Glutamatergic neuron (in vitro differentiated cells): ENCODE measurements at places on chromosomes 2 and 18.
A peak's percentile ranks its signal among the peaks of the same experiment; 100 is the strongest.

DNA sequence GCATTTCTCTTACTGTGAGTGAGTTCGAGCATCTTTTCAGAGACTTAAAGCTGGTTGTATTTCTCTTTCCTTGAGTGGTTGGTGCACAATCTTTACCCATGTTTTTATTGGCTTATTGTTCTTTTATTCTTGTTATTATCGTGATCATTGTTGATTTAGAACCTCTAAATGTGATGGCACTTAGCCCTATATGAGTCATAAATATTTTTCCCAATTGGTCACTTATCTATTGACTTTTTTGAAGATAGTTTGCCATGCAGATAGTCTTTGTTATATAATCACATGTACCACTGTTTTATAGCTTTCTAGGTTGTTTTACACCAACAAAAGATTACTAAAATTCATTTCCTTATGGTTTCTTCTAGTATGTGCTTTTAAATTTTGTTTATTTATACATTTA is 141.6 kb upstream of the MSH6 start:
- DNase-seq, result no peak

- no peak for DNase-seq
Measured at GRCh38 chr2:37856101-37856751, 68.9 kb upstream of the RMDN2 start.

DNA sequence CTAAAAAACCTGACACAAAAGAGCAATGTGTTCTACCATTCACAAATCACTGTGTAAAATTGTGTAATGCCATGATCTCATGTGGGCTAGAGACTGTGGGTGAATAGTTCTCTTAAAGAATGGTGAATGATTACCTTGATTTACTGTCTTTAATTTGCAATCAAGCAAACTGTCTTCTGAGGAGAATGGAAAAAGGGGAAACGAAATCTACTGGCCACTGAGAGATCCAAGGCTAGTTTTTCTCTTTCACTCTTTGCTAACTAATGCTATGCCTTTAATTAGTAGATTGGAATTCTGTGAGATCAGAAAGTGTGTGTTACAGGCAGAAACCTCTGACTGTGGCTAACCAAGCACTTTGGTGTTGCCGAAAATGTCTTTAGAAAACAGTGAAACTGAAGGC is 422.7 kb downstream of the TGIF1 start:
- no peak for DNase-seq

DNA sequence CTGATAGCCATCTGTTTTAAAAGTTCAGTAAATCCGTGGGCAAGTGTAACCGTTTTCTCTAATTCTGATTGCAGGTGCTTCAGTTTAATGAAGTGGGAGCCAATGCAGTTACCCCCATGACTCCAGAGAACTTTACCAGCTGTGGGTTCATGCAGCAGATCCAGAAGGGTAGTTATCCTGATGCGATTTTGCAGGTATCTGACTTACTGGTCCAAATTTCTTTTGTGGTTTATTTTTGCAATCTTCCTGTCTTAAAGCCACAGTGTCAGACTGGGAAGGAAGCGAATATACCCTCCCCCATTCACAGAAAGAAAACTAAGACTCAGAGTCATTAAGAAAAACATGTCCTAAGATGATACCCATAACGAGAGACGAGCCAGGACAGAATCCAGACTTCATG is 7.7 kb downstream of the SERPINB2 start:
- no peak for DNase-seq

GRCh38 chr2:239388236-239389151 is 12.3 kb downstream of the HDAC4 start:
- peak; percentile 11 for DNase-seq

- DNase-seq, result no peak
Measured at GRCh38 chr2:234309431-234309830, 187.4 kb downstream of the ARL4C start.

DNA sequence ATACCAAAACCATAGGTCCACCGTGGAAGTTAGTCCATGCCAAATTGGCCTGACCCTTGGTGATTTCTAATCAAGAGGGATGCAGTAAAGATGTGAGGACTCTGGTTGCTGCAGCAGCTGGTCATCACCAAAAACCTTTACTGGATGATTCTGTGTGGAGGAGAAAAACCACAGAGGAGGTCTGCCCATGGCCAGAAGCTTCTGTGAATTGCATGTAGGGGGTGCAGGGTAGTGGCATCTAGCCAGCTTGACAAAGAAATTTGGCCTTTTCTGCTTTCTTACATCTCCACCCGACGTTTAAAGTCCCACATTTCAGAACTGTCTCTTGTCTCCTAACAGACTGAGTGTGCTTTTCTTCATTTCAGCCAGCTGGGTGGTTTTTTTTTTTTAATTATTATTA is 180.0 kb downstream of the TPGS2 start:
- no peak for DNase-seq

DNA sequence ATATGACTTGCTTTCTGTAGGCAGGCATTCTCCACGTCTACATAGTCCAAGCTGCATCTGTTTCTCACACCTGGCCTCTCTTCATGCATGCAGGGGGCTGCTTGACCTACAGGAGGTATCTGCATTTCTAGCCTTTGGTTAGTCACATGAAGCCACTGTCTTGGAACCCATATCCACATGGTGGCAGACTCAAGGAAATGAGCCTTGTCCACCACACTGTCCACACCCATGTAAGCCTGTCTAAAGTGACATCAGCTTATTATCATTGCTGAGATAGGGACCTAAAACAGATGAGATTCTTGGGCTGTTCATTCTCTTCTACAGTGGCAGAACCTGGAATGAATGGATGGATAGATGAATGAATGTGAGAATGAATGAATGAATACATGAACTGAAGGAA is 160.4 kb downstream of the DOCK10 start:
- no peak for DNase-seq

GRCh38 chr2:55616551-55617174 is 759 bp downstream of the PPP4R3B start:
- DNase-seq, result no peak

DNA sequence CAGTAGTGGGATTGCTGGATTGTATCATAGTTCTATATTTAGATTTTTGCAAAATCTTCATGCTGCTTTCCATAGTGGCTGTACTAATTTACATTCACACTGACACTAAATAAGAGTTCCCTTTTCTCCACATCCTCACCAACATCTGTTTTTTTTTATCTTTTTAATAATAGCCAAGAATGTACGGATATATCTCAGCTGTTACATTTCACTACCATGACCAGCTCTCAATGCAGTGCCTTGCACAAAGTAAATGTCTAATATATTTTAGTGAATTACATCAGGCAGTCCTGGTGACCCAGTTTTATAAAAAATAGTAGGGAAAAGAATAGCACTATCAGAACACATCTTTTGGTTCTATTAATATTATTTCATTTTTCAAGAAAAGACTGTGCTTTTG is 161.8 kb downstream of the LNPK start:
- DNase-seq, result no peak

DNA sequence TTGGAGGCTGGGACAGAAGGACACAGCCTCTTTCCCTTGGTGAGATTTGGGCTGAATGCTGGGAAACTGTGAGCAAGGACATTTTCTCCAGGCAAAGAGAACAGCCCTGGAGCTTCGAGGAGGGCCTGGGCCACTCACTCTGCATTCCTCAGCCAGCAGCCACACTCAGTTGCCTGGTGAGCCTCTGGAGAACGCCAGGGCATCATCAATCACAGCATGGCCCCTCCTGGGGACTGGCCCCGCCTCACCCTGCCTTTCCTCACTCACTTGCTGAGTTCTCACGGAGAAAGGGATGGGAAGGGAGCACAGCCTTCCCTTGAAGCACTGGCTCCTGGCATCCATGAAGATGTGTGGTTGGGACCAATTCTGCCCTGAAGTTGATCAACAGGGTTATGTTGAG is 55.0 kb downstream of the APOB start:
- no peak for DNase-seq

DNA sequence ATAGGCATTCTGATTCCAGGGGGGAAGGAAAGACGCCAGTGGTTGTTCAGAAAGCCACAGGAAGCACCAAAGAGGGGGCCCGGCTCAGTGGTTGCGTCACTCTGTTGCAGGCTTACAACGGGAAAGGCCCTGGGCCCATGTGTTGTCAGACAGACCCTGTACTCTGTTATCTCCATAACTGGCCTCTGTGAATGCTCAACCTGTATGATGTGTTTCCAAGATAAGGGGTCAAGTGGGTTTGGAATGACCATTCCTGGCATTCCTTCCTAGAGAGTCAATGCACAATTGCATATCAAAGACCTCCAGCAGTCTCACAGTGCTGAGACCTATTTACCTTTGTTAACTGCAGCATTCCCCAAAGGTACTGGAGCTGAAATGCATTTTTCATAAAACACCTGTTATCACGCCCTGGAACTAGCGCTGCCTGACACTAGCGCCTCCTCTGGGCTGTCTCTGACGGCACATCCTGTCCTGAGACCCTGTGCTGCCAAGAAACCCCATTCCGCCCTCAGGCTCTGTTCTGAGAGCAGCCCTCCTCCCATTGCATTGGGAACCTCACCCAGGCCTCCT is 13.2 kb upstream of the LRRFIP1 start:
- DNase-seq, result no peak

- DNase-seq, result no peak
Measured at GRCh38 chr2:233974530-233975071, 57.4 kb downstream of the TRPM8 start.

DNA sequence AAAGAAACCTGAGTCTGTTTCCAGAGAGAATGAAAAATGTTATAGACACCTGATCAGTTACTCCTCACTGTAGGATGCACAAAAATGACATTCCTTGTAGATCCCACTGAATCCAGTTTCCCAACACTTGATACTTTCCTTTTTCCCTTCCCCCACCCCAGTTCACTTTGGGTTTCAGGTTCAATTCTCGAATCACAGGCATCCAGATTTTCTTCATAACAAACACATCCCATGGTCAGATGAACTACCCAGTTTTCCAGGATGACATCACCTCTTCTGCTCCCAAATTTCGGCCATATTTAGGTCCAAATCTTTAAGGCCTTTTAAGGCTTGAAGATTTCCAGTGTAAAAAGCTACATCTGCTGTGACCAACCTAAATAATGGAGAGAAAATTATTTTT is 51.5 kb downstream of the UGP2 start:
- DNase-seq, result no peak

DNA sequence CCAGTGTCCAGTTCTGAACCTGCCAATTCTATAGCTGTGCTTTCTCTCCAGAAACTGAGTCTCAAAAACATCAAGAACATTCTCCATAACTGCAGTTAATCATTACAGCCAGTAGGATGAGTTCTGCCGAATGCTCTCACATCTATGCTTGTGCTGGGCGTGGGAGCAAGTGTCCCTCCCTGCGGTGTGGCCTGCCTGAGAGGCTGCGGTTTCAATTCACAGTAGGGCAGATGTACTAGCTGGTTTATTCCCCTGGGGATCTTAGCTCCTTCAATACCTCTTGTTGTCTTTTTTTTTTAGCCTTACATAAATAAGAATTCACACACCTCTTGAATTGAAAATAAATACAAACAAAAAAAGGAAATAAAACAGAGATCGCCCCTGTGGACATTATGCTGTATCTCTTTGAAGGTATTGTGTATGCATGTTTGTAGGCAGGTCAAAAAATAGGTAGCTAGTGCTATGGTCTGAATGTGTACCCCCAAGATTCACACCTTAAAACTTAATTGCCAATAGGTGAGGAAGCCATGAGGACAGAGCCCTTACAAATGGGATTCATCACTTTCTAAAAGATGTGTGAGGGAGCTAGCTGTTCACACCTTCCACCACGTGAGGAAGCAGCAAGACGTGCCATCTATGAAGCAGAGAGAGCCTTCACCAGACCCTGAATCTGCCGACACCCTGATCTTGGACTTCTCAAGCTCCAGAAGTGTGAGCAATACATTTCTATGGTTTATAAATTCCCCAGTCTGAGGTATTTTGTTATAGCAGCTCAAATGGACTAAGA is 74.3 kb downstream of the BCL2L11 start:
- DNase-seq, result no peak

DNA sequence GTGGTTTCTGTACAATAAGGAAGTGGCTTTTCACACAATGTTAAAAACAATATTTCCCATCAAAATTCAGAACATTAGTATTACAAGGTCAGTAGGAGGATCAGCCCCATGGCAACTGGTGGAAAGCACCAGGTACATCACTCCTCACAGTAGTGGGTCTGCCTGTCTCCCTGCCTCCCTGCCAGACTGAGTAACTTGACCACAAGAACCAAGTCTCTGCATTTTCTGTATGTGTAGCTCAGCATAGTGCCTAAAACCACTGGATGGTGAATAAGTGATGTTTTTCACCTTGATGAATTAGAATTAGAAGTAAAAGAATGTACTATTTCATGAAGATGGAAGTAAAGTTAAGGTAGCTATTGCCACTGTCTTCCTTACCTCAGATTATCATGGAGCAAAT is 4.1 kb upstream of the WDR7 start:
- no peak for DNase-seq

DNA sequence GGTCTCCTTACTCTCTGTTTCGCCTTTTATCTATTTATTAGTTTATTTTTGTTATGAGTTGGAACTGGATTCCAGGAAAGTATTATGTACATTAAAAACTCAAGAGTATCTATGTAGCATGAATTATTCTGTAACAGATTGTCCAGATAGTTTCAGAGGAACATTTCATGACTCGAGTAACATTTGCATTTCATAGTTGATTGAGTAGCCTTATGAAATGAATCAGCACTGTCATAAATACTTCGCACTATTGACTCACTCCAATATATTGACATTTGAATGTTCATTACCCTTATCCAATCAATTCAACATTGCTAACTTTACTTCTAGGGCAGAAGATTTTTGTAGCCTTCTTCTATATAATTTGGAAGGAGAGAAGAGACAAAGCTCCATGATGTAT is 11.3 kb upstream of the VRK2 start:
- DNase-seq, result no peak

DNA sequence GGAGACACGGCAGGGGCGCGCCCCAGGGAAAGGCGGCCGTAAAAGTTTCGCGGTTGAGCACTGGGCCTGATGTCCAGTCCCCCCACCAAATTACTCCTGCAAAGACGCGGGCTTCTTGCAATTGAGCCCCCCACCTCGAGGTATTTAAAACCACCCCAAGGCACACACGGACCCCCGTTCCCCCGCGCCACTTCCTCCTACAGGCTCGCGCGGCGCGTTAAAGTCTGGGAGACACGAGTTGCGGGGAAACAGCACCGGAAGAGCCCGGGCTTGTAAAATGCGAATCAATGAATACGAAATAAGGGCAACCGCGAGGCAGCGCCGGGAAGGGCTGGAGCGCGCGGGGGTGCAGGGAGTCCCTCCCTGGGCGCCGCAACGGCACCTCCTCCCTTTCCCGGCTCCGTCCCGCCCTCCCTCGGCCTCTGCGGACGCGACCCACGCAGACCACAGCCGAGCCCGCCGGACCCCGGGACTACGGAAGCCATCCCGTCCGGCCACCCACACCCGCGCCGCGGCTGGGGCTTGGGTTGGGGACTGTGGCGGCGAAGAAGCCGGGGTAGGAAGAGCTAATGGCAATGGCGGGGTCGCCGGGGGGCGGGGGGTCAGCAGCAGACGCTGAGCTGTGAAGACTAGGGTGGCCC is 918 bp upstream of the NETO1 start:
- peak; percentile 36 for DNase-seq

- DNase-seq, result no peak
Measured at GRCh38 chr2:205865905-205866441, 183.7 kb downstream of the NRP2 start.

- no peak for DNase-seq
Measured at GRCh38 chr2:69559442-69560146, 83.9 kb downstream of the AAK1 start.
